ENCODE measurements at places on chromosomes 12 and 14. TPM values are rescaled to one million over a fixed set of nuclear protein-coding genes. Genes with fewer than 3 reads are reported as not detected.
A peak's percentile ranks its signal among the peaks of the same experiment; 100 is the strongest.

- DNase-seq: no peak
Observed at GRCh38 chr12:75207338-75208083, 2.1 kb downstream of the KCNC2 start.

NFKBIA gene
- total RNA-seq: 116 TPM

A2M gene
- total RNA-seq: not detected

DNA sequence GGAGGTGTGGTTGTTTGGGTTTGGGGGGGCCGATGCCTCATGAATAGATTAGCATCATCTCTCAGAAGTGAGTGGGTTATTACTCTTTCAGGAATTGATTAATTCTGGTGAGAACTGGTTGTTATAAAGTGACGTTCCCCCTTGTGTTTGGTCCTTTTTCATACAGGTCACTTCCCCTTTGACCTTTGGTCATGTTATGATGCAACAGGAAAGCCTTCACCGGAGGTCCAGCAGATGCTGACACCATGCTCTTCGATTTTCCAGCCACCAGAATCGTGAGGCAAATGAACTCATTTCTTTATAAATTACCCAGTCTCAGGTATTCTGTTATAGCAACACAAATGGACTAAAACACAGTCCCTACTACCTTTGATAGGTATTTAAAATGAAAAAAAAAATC, 439.4 kb downstream of the NELL2 start:
- DNase-seq: no peak

GRCh38 chr12:67099858-67100257, 169.3 kb upstream of the CAND1 start:
- no peak for DNase-seq

GRCh38 chr14:51321036-51321435, 81.0 kb downstream of the TMX1 start:
- DNase-seq: no peak

DNA sequence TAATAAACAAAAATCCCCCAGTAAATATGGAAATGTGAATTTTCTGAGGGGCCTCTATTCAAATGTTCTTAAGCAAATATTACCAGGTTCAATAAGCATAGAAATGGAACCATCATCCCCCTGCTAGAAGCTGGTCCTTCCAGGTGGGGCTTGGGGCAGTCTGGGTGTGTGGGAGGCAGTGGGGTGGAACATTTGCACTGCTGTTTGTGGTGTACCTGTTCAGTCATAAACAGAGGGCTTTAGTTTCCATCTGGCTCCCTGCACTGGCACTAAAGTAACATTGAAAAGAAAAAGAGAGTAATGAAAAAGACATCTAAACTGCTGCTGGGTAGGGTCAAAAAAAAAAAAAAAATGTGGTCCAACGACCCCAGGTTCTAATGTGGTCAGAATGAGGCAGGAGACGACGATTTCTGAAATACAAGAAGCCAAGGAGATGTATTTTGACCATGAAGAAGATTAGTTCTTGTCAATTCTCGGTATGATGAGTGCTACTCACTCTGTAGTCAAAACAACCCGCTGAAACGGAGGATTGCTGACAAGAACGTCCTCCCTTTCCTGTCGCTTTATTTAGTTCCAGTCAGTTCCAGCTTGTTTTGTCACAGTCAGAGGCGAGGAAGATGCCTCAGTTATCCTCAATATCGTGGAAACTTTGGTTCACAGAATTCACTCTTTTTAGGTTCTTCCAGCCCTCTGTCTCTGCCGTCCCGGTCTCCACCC, 44.2 kb upstream of the MANSC4 start:
- no peak for DNase-seq

- no peak for DNase-seq
Observed at GRCh38 chr12:24767016-24767415, 181.9 kb downstream of the BCAT1 start.

DNA sequence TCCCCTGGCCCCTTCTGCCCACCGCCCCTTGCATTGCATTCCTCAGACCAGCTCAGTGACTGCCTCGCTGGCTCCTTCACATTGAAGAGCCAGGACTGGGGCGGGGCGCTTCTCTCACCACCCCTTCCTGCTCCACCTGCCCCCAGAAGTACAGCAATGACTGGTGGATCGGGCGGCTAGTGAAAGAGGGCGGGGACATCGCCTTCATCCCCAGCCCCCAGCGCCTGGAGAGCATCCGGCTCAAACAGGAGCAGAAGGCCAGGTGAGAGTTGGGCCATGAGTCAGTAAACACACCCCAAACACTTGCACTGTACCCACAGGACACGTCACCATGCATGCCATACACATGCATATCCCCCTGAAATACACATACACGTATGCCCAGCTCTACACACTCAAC, 5.8 kb downstream of the CACNB3 start:
- peak; percentile 83 for DNase-seq

- no peak for DNase-seq
Observed at GRCh38 chr12:52006726-52007157, at the start of gene TAMALIN. Gene TAMALIN (plus strand): TSS chr12:52006946. CDS start chr12:52007020, 74 bp downstream.

PRPH gene
- not detected for total RNA-seq

- no peak for DNase-seq
Observed at GRCh38 chr14:90755661-90756304, 60.4 kb downstream of the TTC7B start.

DNA sequence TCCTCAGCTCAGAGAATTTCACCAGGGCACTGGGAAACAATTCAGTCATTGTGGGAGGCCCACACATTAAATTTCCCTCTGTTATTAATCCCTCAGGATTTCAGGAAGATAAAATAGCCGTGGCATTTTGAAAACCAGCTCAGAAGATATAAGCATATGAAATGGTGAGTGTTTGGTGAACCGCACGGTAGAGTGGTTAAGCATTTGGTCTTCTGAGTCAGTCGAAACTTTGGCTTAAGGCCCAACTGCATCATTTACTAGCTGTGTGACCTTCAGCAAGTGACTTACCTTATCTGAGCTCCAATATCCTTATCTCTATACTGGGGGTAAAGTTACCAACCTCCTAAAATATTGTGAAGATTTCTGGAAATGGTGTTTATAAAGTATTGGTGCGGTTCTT, 5.2 kb upstream of the VRK1 start:
- DNase-seq: no peak

- no peak for DNase-seq
Observed at GRCh38 chr14:96269359-96269710, 13.3 kb downstream of the BDKRB1 start.

DNA sequence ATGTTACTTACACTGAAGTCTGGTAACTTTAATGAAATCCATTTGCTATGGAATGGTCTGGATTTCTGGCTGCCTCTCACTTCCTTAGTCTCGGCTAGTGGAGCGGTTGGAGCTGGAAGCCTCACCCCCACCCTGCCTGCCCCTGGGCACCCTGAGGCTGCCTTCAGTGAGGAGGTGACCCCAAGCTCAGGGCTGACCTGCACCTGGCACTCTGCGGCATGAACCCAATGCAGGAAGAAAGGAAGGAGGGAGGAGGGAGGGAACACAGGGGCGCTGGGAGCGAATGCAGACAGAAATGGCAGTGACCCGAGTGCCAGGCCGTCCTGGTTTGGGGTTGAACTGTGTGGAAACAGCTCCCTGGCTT, 353.1 kb downstream of the TMEM121 start:
- DNase-seq: no peak

DDX11 gene
- total RNA-seq: 140 TPM

CABP1 gene
- total RNA-seq: 7.0 TPM

GRCh38 chr14:37598747-37599506, 3.5 kb downstream of the TTC6 start:
- no peak for DNase-seq

GRCh38 chr12:67909091-67909531, 80.1 kb upstream of the IFNG-AS1 start:
- DNase-seq: no peak

- no peak for DNase-seq
Observed at GRCh38 chr14:105292826-105293711, 7.7 kb downstream of the BRF1 start.

DNA sequence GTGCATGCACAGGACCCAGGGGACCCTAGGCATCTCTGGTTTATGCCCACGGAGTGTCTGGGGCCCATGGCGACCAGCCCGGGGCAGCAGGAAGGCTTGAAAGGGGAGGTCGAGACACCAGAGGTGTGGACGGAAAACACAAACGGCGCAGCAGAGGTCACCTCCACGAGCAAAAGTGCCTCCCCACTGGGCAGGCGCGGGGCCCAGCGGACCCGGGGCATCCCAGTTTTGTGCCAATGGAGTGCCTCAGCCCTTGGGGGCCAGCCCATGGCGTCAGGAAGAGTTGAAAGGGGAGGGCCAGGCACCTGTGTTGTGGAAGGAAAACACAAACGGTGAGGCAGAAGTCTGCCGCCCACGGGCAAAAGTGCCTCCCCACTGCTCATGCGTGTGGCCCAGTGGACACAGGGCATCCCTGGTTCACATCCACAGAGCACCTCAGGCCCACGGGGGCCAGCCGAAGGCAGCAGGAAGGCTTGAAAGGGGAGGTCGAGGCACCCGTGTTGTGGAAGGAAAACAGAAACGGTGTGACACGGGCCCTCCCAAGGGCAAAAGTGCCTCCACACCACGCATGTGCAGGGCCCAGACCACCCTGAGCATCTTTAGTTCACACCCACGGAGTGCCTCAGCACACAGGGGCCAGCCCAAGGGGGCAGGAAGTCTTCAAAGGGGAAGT, 378.8 kb downstream of the ALG10 start:
- DNase-seq: no peak

DNA sequence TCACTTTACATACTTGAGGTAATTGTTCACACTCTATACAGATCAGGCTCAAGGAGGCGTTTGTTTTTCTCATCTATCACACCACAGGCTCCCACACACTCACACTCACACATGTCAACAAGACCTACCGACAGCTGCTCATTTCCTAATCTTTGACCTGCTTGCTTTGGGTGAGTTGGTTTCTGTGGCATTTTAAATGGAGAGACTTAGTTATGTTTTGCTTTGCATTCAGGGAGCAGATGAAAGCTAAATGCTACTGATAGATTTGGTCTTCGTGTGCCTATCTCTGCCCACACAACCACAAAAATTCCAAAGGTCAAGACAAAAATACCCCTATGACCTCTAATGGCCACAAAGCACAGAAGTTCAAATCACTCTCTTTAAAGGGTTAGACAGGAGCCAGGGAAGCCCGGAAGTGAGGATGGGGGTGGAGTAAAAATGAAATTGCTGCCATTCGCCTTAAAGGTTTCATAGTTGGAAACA, 203.5 kb upstream of the G2E3 start:
- no peak for DNase-seq

- DNase-seq: no peak
Observed at GRCh38 chr12:7373226-7373625, 69.4 kb downstream of the ACSM4 start.

CD163L1 gene
- 0.70 TPM for total RNA-seq

GRCh38 chr14:58617619-58618018, 20.1 kb upstream of the DACT1 start:
- no peak for DNase-seq

GRCh38 chr12:89960607-89961394, 252.2 kb upstream of the ATP2B1 start:
- peak; percentile 88 for DNase-seq

GRCh38 chr14:100553471-100553870, 33.7 kb downstream of the BEGAIN start:
- DNase-seq: no peak

DNA sequence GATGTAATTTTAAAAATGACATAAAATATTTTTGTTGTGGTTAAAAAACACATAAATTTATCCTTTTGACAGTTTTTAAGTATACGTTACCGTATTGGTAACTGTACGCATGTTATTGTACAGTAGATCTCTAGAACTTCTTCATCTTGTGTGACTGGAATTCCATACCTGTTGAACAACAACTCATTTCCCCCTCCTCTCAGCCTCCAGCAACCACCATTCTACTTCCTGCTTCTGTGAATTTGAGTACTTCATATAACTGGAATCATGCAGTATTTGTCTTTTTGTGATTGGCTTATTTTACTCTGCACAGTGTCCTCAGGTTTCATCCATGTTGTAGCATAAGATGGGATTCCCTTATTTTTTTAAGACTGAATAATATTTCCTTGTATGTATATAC, 113.6 kb upstream of the ATF1 start:
- no peak for DNase-seq

GRCh38 chr14:77267937-77268699, 2.9 kb downstream of the NGB start:
- DNase-seq: no peak

ESYT1 gene
- total RNA-seq: 81.1 TPM

DNA sequence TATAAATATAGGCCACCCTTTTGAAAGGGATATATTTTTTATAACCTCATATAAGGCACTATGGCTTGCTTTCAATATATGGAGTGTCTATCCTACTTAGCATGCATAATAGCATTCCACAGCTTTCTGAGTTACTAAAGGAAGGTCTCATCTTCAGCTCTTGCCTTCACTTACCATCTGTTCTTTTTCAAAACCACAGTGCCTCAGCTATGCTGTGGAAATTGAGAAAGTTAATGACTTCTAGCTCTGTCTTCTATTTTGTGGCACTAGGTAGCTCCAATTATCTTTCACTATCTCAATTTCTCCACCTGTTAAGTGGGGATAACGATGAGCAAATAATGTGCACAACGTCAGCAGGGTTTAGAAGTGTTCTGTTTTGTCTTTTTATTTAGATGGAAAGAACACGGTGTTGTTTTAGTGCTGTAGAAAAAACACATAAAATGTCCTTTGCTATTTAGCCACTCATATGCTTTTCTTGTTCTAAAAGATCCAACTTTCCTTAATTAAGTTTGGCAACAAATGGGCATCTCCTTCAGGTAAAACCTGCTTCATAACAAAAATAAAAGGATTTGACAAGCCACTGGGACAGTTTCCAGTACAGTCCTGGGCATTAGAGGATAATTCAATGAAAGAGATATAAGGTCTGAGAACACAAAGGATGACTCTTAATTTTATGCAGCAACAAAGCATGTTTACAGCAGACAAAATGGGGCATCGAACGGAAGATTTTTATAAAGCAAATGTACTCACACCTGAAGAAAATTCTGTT, 462.0 kb upstream of the SYT1 start:
- no peak for DNase-seq

- DNase-seq: no peak
Observed at GRCh38 chr14:90678420-90678819, 137.8 kb downstream of the TTC7B start.
